Fibroblast of gingiva (primary cell): ENCODE measurements at places on chromosomes 7 and 10.

DNA sequence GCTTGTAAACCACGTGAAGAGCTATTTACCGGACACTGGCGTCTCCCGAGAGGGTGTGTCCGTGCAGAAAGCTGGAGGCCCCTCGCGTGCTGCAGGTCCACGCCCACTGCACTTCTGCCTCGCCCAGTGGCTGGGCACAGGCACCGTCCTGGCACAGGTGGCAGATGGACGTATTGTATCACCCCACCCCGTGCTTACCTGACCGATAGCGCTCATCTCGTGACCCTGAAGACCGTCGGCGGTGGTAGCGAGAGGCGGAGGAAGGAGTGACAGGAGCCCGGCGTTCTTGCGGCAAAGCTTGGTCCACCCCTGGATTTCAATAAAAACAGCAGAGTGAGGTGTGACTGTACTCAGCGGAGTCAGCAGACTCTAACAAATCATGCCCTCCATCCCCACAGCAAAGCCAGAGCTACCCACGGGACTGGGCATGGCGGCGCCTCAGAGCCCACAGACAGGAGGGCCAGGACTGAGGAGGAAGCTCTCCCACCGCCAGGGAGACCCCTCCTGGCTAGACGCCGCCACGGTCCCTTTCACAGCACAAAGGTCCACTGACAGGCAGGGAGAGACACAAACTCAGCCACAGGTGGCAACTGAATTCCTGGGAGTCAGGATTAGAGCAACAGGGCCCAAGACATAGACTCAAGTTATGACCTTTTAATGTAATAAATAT lies 217.1 kb downstream of the DIP2C start:
- DNase-seq, result no peak

- no peak for DNase-seq
Measured at GRCh38 chr10:104036518-104037260, 49.0 kb downstream of the COL17A1 start.

DNA sequence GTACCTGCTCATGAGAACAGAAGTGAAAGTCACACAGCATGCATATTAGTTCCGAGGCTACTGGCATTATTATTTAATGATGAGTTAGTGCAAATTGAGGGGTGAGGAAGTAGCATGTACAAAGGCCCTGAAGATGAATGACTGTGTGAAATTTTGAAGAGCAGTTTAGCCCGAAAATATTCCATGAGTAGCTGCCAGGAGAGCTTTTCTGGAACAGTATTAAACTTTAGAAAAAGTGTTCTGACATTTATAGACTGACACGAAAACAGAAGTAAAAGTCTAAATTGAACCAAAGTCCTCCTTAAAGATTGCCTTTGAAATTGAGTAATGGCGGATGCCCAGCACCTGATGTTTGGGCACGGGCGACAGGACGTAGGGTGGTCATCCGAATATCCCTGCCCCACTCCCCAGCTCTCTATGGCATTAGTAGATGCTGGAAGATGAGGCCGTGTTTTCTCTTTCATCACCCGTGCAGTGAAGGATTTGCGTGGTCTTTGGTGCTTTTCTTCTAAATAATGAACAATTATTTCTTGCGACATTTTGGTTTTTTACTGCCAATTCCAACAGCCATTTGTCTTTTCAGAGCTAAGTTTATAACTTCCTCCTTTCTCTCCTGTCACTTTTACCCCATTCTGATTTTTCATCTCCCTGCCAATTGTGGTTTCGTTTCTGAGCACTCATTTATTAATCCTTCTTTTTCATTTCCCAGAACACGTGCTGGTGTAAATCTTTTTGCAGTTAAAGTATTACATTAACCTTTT lies 192.6 kb downstream of the MGMT start:
- no peak for DNase-seq

DNA sequence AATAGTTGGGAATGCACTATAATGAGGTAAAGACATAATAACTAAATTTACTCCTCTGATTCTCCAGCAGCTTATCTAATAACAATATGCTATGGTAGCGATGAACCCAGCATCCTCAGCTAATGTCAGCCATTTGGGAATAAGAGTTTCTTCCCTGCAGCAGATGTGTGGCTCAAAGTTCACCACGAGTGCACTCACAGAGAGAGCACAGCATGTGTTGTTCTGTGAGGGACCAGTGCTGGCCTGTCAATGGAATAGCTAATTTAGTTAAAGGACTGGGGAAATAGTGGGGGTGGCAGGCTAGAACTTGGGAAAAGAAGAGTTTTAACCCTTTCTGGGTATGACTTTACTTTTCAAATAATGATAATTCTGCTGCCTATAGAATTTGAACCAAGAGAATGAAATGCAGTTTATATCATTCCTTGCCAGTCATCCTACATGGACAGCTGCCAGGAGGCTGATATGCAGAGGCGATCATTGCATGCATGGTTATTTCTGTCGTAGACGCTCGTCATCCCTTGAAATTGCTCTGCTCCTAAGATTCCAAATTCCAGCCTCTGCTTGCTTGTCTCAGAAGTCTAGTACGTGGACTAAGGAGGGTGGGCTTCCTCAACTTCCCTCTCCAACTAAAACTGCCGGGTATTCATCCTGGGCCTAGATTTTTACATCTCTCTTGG lies 355.6 kb downstream of the RNLS start:
- peak; percentile 13 for DNase-seq

- DNase-seq, result no peak
Measured at GRCh38 chr7:105319578-105319977, 69.1 kb downstream of the SRPK2 start.

- peak; percentile 36 for DNase-seq
Measured at GRCh38 chr10:688312-689120, 952 bp downstream of the DIP2C start.

GRCh38 chr7:15687546-15688278 lies 1.2 kb upstream of the MEOX2 start:
- DNase-seq, result no peak
